ENCODE measurements at places on chromosomes 4 and X.

DNA sequence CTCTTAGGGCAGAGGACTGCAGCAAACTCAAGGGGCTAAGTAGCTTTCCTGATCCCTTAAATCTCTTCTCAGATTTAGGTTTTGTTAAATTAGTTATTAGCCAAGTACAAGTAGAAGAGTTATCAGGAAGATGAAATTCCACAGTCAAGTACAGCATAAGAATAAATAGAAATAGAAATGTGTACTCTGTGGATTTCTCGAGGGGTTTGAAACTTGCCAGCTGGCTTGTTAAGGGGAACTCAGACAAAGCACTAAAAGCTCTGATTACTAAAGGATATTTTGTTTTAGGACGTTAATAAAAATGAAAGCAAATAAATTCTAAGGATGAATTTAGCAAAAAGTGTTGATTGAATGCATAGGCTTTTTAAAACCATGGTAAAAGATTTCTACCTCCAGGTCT, 654.6 kb downstream of the RAPGEF2 start:
- no peak for DNase-seq

DNA sequence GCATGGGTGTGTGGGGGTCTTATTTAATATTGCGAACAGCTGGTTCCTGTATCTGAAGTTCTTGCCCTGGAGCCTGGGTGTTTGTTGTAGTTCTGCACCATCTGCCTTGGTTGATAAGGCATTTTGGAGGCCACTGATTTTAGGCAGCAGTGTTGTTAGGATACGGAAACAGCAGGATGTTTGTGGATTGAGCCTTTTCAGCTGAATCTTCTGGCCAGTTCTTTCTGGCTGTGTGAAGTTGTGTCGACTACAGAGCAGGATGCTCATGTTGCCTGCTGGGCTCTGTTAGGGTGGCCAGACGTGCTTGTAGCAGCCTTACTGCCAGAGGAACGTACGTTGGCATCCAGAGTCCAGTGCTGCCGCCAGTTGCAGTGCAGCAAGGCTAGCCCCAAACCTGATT, 134.2 kb downstream of the PTTG2 start:
- no peak for DNase-seq

DNA sequence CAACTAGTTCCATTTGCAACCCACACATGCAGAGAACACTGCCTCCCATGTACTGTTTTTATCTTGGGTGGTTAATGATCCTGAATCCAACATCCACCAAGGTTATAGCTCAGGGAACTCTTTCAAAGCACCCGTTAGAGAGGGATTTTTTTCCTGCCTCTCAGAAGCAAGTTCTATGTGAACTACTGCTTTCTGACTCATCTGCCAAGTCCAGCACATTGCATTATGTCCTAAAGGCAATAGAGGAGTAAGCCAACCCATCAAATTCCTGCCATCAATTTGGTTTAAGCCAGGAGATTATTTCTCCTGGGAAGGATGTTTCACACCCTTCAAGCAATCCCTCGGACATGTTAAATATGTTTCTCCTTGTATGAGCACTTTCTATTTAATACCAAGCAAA, 334.5 kb downstream of the GASK1B start:
- no peak for DNase-seq

DNA sequence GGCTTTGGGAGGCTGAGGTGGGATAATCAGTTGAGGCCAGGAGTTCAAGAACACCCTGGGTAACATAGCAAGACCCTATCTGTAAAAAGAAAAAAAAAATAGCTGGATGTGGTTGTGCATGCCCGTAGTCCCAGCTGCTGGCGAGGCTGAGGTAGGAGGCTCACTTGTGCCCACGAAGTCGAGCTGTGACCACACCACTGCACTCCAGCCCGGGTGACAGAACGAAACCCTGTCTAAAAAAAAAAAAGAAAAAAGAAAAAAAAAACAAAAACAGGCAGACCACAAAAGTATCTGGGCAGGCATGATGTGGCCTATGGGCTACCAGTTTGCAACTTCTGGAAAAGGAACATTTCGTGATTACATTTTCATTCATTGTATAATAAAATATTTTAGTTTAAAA, 38.1 kb upstream of the RASGEF1B start:
- DNase-seq, result no peak

- no peak for DNase-seq
Observed at GRCh38 chrX:373641-374471, 12.9 kb downstream of the PPP2R3B start.

DNA sequence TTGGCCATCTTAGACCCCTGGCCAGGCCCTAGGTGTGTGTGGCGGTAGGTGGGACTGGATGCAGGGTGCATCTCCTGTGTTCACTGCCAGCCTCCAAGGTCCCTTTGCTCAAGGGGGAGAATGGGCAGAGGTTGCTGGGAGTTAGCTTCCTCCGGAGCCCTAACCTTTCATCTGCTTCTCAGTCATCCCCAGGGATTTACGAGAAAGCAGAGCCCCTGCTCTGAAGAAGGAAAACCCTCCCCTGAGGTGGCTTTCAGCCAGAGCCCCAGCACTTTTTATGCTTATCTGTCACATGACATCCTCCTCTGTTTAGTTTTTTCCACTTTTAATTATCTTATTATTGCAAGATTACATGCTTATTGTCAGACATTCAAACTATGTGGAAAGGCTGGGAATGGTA, 44.9 kb upstream of the DDX3X start:
- no peak for DNase-seq

- peak; percentile 14 for DNase-seq
Observed at GRCh38 chrX:47664737-47665136, 5.8 kb upstream of the UXT start.

DNA sequence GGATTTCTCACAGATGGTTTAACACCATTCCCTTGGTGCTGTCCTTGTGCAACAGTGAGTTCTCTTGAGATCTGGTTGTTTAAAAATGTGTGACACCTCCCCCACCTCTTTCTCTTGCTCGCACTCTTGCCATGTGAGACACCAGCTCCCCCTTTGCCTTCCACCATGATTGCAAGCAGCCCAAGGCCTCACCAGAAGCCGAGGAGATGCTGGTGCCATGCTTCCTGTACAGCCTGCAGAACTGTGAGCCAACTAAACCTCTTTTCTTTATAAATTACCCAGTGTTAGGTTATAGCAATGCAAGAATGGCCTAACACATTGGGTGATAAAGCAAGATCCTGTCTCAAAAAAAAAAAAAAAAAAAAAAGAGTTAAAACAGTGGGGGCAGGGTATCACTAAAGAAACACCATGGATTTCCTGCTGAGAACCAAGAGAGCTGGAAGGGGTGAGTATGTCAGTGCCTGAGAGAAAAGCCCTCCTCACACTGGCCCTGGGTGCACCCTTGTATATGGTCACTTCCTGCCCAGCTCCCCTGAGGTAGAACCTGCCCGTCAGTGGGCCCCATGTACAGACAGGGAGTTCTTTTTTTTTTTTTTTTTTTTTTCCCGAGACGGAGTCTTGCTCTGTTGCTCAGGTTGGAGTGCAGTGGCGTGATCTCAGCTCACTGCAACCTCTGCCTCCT, 46.4 kb downstream of the APOO start:
- no peak for DNase-seq
